Neural crest cell (in vitro differentiated cells): ENCODE measurements at places on chromosomes 5 and 9.

GRCh38 chr5:179451114-179451827 is 99.1 kb upstream of the RUFY1 start:
- DNase-seq = no peak

GRCh38 chr5:91121347-91121993 is 261.6 kb downstream of the ARRDC3 start:
- DNase-seq = no peak

GRCh38 chr9:110278080-110278707 is 21.9 kb upstream of the TXN start:
- no peak for DNase-seq

- no peak for DNase-seq
These were observed 498.6 kb downstream of the CHSY3 start for GRCh38 chr5:130402906-130403305.
